Mucosa of gallbladder (tissue), 1 donor: ENCODE measurements at places on chromosomes 2 and 18. TPM values are rescaled to one million over a fixed set of nuclear protein-coding genes. Genes with fewer than 3 reads are reported as not detected.

ADI1 gene
- 223 TPM for total RNA-seq

TMEM37 gene
- total RNA-seq, result 149 TPM

HRH4 gene
- total RNA-seq, result not detected

UBXN2A gene
- 11.8 TPM for total RNA-seq

TMEM178A gene
- 2.7 TPM for total RNA-seq

ACOXL gene
- not detected for total RNA-seq

MYOM1 gene
- total RNA-seq, result 138 TPM

CNDP1 gene
- 4.0 TPM for total RNA-seq

PLGLB2 gene
- 1.6 TPM for total RNA-seq

- no peak for DNase-seq
Observed at GRCh38 chr2:12617366-12617765, 99.4 kb upstream of the TRIB2 start.

GRCh38 chr2:144041612-144042011, 478.3 kb downstream of the ZEB2 start:
- no peak for DNase-seq

- no peak for DNase-seq
Observed at GRCh38 chr2:11955884-11956291, 209.5 kb downstream of the LPIN1 start.

DNA sequence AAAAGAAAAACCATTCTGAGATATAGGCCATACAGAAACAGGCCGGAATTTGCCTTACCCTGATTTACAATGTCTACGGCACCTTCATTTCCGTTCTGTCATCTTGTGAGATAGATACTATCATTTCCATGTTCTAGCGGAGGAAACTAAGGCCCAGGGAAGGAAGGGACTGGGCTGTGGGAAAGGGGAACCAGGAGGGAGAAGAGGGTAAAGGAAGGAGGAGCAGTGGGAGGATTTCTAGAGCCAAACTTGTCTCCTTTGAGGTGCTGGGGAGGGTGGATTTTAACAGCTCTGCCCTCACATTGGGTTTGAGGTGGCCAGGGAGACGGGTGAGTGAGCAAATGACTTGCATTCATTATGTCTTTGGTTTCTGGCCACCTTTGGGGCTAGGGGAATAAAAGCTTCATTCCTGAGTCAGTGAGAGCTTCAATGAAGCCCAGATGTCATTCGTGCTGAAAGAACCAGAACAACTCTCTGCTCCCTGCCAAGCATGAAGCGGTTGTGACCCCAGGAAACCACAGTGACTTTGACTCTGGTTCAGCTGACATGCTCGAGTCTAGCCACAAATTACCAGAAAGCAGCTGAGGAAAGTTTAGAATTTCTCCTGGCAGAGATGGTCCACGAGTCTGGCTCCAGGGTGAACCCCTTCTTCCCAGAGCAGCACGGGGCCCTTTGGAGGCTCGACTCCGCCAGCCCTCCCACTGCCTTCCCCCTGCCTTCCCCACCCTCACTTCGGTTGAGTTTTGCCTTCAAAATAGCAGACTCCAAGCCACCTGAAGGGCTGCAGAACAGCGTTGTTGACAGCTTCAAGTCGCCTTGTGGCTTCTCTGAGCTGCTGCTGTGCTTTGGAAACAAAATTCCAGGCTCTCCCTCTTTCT, 3.8 kb downstream of the ACTG2 start:
- peak; percentile 43 for DNase-seq

- DNase-seq, result no peak
Observed at GRCh38 chr2:36423172-36423571, 67.6 kb downstream of the CRIM1 start.

DNA sequence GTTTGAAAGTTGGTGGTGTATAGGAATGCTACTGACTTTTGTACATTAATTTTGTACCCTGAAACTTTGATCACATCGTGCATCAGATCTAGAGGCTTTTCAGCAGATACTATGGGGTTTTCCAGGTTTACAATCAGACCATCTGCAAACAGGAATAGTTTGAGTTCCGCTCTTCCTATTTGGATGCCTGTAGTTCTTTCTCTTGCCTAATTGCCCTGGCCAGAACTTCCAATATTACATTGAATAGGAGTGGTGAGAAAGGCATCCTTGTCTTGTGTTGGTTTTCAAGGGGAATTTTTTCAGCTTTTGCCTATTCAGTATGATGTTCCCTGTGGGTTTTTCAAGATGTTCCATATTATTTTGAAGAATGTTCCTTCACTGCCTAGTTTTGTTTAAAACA, 633.5 kb downstream of the KCNJ3 start:
- no peak for DNase-seq

DNA sequence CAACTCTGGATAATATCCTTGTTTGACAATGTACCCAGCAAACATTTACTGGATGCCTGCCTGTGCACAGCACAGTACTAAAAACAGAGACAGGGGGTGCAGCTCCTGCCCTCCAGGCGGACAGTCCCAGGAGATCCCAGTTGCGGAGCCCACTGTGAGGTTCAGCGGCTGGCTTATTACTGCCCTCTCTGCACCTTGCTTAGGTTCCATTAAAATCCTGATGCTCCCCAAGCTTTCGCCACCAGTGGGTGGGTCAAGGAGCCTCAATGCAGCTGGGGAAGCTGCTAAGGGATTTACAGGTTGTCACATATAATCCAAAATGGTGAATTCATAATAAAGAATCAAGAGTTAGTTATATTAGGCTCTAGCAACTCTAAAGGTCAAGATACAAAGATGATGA, 38.3 kb downstream of the CRACDL start:
- no peak for DNase-seq

DNA sequence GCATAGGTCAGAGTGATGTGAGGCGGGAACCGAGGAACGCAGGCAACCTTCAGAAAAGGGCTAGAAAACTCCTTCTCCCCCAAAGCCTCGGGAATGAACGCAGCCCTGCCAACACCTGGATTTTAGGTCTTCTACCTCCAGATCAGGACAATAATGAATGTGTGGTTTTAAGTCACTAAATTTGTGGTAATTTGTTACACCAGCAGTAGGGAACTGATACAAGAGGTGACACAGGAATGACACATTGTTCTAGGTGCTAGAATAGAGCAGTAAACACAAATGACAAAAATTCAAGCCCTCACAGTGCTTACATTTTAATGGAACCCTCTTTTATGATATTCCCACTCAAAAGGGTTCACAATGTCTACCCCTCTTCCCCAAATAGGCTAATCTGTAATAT, 39.2 kb upstream of the EML4 start:
- DNase-seq, result no peak

- no peak for DNase-seq
Observed at GRCh38 chr2:60366135-60366712, 187.2 kb downstream of the BCL11A start.

GRCh38 chr2:139230881-139231280, 450.7 kb upstream of the NXPH2 start:
- DNase-seq, result no peak

- DNase-seq, result no peak
Observed at GRCh38 chr2:4844881-4845280, 847.3 kb upstream of the SOX11 start.

GRCh38 chr2:176643646-176644045, 374.4 kb downstream of the MTX2 start:
- no peak for DNase-seq

GRCh38 chr18:53887447-53887846, 337.0 kb downstream of the MBD2 start:
- DNase-seq, result no peak

DNA sequence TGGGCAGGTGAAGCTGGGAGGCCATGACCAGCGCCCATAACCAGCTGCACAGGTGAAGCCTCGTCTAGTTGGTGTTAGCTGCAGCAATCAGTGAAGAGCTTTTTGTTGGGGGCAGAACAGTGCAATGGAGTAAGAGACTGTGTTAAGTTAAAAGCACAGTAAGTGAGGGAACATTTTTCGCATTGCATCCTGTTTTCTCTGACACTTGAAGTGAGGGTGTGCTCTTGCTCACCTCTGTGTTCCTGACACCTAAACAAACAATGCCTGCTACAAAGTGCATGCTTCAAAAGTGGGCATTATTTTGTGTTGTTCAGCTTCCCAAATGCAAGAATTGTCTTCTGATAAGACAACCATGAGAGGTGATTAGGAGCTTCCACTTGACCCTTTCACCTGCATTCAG, 324.0 kb upstream of the ACVR2A start:
- no peak for DNase-seq

- DNase-seq, result no peak
Observed at GRCh38 chr2:36361396-36361795, 5.8 kb downstream of the CRIM1 start.

GRCh38 chr18:32243358-32243757, 53.5 kb downstream of the MEP1B start:
- no peak for DNase-seq

GRCh38 chr18:39600894-39601293, 2035.3 kb upstream of the CELF4 start:
- no peak for DNase-seq

GRCh38 chr18:36899289-36899688, 70.4 kb downstream of the KIAA1328 start:
- no peak for DNase-seq

DNA sequence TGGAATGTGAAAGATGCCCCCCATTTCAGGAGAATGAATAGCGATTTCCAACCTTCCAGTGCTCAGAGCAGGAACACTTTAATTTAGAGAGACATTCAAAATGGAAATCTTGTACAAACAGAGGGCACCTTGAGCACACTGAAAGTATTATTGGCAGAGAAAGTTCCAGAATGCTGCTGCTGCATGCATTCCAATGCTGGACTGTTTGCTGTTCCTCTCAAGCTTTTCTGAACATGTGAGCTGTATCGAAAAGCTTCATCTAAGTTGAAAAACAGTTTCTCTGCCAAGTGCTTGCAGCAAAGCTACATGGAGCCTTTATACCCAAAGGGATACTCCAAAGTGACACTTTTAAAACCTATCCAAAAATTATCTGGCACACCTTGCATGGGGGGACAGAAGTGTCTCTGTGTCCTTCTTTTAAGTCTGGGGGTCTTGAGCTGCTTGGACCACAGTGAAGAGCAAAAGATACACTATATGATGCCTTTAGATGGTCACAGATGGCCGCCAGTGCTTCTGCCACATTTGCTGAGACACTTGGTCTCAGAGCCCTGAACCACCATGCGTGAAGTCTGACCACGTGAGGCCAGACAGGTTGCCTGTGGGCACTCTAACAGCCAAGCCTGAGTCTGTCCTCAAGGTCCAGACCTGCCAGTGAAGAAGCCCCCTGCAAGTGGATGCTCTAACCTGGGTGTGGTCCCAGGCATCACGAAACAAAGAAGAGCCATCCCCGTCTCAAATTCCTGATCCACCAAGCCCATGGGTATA, 18.8 kb downstream of the UXS1 start:
- no peak for DNase-seq

DNA sequence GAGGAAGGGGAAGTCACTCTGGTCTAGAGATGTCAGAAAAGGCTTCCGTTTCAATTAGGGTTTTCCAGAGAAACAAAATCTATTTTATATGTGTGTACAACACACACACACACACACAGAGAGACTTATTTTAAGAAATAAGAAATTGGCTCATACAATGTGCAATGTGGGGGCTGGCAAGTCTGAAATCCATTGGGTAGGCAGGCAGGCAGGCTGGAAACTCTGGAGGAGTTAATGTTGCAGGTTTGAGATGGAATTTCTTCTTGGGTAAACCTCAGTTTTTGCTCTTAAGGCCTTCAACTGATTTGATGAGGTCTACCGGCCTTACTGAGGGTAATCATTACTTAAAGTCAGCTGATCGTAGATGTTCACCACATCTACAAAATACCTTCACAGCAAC, 62.6 kb downstream of the MDH1 start:
- no peak for DNase-seq

- DNase-seq, result no peak
Observed at GRCh38 chr2:86073225-86073624, 32.5 kb downstream of the POLR1A start.

DNA sequence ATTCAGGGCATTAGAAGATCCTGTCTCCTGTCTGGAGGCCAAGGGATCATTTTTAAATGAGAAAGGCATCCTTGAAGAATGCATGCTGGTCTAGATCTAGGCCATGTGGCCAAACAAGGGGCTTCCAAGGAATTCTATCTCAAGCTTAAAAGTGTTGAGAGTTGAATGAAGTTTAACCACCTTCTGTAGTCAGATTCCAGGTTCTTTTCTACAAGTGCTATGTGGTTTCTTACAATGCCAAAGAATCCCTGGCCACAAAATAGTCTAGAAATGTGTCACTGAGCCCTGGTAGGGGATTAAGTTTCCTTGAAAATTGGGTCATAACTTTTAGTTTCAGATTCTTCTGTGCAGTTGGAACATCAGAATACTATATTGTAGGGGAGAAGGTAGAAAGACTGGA, 640.7 kb upstream of the ACVR2A start:
- DNase-seq, result no peak

GRCh38 chr2:170409164-170409535, 231.2 kb downstream of the MYO3B start:
- DNase-seq, result peak; percentile 76

DNA sequence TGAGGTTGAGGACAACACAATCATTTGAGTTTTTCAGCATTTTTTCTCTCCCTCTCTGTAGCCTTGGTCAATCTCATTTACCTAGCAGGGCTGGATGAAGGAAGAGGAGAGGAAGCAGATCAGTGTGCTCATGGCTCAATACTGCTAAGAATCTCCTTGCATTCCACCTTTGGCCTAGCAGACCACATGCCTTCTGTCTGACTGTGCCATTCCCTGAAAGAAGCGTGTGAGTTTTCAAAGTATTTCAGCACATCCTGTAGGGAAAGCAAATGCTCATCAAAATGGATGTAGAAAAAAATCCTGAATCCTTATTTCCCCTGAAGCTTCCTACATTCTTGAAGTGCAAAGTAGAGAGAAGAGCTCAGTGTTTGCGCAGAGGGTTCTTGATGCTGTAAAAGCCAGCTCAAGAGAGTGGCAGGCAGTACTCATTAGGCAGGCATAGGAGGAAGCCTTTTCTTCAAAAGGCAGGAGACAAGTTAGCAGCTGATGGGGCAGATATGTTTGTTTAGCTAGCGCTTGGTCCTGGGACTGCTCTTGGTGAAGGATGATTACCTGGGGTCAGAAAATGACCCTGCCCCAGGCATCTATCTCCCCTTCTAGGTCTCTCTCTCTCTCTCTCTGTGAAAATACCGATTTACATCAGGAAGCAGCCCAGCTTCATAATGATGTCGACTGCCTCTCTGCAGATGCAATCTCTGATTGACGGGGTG, 14.4 kb upstream of the PIK3C3 start:
- no peak for DNase-seq

GRCh38 chr2:106638580-106638979, 151.4 kb downstream of the CD8B2 start:
- DNase-seq, result no peak
